ENCODE measurements at places on chromosomes 11 and 22.

DNA sequence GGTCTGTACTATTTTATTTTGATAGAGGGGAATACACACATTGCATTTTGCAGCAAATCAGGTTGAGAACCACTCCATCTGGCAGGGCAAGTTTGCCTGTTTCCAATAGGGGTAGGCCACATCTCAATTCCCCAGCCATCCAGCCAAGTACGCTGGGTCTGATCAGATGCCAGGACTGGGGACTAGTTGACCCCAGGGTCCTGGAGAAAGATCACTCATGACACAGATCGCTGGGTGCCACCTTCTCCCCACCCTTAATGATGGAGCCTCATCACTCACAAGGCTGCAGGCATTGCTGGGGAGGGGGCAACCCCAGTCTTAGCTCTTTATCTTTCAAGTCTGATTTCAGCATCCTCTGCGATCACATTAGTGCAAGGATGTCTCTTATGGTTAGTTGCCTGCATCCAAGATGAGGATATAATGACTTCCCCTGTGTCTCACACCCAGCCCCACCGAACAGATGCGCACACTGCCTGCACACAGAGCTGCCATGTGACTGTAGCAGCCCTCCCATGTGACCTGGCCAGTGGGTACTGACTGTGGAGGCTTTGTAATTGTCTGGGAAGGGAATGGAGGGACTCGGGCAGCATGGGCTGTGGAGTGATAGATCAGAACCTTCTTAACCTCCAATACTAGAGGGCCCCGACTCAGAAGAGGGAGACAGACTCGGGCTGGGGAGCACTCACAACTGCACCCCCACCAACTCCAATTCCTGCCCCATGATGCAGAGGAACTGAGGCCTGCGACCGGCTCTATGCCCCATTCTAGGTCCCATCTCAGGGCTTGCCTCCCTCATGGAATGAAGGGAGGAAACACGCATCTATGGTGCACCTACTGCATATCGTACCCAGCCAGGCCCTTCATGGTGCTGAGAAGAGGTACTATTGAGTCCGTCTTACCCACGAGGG lies 155.8 kb downstream of the DSCAML1 start:
- DNase-seq: no peak

DNA sequence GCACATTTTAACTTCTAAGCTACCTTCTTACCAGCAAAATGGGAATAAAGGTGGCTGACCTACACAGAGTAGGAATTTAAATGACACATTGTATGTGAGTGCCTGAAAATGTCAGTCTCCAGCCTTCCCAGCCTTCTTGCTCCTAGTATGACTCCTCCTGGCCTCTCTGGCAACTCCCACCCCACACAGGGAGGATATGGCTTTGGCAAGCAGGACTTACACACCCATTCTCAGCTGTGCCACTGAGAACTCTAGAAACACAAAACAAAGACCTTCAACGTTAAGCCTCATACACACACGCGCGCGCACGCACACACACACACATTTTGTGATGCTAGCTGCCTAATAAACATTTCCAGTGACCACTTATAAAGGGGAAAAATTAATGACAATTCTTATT lies 65.8 kb downstream of the PACSIN2 start:
- no peak for DNase-seq

GRCh38 chr11:125625630-125626287 lies 796 bp downstream of the CHEK1 start:
- DNase-seq: peak; percentile 66

DNA sequence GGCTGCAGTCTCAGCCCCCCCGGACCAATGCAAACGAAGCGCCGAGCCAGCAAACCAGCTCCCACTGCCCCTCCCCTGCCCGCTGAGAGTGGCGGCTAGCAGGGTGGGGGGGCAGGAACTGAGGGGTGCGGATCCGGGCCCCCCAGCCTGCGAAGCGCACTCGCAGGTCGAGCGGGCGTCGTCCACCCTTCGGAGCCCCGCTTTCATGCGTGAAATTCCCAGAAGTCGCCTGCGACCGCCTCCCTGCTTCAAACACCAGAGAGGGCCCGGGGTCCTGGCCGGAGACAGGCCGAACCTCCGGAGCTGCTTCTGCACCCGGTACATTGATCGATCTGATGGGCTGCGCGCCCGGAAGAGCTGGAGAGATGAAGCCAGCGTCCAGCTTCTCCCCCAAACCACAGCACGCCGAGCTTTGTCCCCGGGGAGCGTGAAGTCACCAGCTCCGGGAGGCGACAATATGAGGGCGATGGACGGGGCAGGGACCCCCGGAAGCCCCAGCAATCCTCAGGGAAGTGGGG lies 646 bp upstream of the PATZ1 start:
- peak; percentile 75 for DNase-seq

DNA sequence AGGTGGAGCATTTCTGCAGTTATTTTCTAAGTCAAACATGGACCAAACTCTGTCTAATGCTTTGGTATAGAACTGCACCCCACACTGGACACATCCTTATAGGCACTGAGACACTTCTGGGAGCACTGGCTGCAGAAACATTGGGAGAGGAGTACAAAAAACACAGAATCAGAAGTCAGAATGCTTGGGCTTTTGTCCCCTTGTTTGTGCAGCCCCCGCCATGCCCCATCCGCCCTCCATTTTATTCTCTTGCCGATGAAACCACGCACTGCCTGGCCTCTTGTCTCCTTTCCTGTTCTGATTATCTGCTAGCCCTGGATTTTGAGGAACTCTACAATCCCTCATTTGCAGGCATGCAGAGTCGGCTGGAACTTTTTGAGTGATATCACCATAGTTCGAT lies 1201.2 kb downstream of the TBC1D22A start:
- no peak for DNase-seq

- DNase-seq: no peak
These were observed 186.5 kb upstream of the NAV2 start for GRCh38 chr11:19526119-19526518.

GRCh38 chr11:86167499-86168164 lies 76.9 kb upstream of the EED start:
- no peak for DNase-seq

DNA sequence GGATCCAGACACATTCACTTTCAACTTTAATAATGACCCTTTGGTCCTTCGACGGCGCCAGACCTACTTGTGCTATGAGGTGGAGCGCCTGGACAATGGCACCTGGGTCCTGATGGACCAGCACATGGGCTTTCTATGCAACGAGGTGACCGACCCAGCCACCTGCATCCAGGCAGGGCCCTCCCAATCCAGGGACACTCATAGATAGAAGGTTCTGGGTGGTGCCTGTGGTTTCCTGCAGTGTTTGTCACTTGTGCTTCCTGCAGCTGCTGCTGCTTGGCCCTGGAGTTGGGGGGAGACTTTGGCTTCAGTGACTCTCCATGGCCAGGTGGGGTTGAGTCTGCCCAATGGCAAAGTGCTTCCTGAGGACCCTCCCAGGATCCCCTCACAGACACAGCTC lies 7.3 kb downstream of the APOBEC3B start:
- no peak for DNase-seq

DNA sequence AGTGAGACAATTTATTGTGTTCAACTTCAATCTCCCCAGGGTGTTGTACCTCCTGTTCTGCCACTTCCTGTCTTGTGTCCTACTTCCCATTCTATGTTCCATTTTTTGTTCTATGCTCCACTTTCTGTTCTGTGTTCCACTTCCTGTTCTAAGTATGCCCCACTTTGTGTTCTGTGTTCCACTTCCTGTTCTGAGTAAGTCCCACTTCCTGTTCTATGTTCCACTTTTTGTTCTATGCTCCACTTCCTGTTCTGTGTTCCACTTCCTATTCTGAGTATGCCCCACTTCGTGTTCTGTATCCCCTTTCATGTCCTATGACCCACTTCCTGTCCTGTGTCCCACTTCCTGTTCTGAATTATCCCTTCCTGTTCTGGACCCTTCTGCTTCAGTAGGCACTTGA lies 732.7 kb downstream of the TBC1D22A start:
- DNase-seq: no peak

Measured in HuH-7 (cell line).